ENCODE measurements at places on chromosomes 3 and 15.

DNA sequence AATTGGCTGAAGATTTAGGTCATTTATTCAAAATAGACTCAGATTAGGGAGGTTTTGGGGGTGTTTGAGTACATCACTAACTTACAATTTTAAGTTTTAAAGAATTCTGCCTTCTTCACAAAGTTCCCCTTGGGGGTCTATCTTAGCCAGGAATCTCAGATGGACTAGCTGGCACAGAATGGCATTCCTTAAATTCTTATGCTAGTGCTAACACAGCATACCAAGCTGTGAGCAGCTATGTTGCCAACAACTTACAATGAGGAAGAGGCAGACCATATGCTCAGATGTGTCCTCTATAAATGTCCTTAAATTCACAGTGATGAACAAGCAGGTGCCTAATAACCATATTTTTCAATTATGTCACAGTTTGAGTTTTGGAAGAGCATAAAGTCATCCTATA, 60.9 kb upstream of the NPHP3 start:
- DNase-seq = peak; percentile 39

DNA sequence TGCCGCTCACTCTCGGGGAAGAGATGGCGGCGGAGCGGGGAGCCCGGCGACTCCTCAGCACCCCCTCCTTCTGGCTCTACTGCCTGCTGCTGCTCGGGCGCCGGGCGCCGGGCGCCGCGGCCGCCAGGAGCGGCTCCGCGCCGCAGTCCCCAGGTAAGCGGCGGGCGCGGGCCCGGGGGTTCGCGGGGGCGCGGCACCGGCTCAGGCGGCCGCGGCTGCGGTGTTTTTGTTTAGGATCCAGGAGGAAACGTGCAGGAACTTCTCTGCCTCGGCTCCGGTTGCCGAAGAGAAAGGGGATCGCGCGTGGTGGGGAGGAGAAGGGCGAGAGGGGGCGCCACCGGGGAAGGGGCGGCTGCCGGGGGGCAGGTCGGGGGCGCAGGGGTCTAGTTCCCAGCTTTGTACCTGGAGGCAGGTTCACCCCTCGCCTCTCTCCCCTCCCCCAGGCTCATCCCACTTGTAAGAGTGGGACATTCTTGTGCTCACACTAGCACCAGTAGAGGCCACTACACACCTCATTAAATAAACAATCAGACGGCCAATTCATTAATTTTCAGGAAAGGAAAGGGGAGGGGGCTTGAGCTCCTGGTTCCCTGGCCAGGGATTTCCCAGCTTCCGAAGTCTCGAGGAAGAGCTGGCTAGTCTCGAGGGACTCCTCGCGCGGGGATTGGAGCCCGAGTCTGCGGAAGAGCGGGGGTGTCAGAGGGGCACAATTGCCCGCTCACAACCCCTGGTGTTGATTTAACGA, 562 bp downstream of the NEO1 start:
- DNase-seq = peak; percentile 66

DNA sequence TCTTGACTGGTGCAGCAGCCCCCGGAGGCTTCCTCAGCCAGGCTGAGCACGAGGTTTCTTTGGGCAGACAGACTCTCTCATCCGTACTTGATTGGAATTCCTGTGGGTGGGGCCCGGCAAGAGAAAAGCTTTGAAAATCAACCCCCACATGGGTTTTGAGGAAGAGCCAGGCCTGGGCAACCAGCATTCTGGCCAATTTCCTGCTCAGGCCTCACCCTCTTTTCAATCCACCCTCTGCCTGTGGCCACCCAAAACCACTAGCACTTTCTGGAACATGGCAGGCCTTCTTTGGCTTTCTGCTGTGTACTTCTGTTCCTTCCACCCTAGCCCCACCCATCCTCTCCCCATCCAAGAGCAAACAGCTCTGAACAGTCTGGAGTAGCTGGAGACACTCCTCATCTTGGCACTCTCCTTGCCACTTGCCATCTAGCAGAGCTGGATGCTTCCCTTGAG, 5.9 kb downstream of the MYO5C start:
- DNase-seq = peak; percentile 37

DNA sequence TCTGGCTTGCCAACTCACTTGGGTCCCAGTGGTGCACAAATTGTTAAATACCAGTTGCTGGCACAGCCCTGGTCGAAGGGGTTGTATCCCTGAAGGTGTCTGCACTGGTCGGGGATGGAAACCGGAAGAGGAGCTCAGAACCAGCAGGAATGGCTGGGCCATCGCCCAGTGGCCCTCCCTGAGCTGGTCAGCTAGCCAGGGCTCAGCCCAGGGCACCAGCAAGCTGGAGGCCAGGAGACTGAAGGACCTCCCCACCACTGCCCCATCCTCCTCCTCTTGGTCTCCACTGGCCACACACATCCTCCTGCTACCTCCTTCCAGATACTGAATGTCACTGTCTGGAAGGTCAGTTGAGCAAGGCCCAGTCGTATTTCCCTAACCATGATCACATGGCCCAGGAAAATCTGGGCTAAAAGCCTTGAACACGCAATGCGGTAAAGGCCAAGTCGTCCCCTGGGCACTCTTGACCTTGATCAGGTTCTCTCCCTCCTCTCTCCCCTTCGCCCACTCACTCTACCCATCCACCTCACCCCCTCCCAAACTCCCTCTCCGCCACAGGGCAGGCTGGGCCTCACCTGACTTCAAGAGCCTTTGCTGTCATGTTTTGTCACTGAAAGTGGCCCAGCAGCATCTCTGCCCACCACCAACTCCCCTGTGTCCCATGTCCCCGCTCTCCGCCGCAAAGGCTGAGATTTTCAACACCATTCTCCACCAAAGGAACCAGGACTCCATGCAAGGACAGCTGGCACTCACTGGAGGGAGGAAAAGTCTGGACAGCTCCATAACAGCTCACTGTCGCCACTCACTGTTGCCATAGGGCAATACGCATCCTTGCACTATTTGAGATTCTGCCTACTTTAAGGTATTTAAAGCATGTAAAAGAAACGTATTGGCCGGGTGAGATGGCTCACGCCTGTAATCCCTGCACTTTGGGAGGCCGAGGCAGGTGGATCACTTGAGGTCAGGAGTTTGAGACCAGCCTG, 12.1 kb downstream of the ZDHHC19 start:
- no peak for DNase-seq

- DNase-seq = no peak
Measured at GRCh38 chr15:93040288-93041158, 48.5 kb downstream of the RGMA start.

DNA sequence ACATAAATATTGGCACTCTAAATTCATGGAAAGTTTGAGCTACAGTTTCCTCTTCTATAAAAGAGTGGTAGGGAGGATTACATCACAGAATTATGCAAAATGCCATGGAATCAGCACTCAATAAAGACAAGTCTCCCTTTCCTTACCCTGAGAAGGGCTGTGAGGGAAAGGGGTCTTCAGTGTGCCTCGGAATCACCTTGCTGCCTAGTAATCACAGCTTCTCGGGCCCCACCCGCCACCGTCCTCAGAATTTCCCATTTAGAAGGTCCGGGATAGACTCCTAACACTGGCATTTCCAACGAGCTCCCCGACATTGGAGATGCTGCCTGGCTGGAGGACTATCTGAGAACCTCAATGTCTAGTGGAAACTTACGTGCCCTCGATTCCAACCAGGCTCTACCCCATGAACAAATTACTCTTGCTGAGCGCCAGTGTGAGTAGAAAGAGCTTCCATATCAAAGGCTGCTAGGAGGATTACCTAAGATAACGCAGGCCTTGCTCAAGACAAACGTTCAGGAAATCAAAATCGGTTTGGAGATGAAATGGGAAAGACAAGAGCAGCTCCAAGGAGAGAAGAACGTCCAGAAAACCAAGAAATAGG, 92.1 kb upstream of the CHD2 start:
- DNase-seq = no peak

GRCh38 chr3:58620421-58620820, 43.2 kb upstream of the FAM107A start:
- no peak for DNase-seq

GRCh38 chr15:27317736-27318135, 346.8 kb downstream of the GABRG3 start:
- no peak for DNase-seq

GRCh38 chr15:48177383-48177765, 721 bp downstream of the MYEF2 start:
- DNase-seq = no peak

DNA sequence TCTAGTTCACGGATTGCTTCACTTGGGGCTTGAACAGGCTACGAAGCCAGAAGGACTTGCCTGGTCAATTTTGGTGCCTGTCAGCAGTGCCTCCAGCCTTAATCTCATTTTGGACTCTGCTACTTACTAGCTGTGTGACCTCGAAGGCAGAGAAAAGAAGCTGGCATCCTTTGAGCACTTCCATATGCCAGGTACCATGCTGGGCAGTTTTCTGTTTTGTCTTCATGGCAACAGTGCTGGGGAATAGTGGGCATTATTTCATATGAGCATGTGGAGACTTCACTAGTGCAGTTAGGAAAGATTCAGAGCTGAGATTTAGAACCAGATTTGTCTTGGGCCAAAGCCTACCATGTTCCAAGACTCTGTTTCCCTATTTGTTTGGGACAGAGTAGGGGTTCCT, 92.2 kb downstream of the LRTM1 start:
- DNase-seq = no peak

DNA sequence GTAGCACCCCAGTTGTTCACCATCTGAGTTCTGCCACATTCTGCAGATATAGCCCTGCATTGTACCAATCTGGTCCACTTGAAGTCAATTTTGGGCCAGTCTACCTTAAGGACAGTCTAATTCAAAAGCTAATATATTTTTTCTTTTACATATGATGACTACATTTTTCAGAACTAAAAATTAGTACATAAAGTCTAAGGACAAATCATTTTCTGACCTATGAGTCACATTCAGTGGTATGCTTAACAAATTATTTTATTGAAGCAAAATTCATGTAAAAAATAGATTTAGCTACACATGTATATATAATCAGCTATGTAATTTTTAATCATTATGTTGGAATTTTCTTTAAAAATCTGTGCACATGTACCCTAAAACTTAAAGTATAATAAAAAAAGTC, 52.1 kb upstream of the IL12A start:
- no peak for DNase-seq

DNA sequence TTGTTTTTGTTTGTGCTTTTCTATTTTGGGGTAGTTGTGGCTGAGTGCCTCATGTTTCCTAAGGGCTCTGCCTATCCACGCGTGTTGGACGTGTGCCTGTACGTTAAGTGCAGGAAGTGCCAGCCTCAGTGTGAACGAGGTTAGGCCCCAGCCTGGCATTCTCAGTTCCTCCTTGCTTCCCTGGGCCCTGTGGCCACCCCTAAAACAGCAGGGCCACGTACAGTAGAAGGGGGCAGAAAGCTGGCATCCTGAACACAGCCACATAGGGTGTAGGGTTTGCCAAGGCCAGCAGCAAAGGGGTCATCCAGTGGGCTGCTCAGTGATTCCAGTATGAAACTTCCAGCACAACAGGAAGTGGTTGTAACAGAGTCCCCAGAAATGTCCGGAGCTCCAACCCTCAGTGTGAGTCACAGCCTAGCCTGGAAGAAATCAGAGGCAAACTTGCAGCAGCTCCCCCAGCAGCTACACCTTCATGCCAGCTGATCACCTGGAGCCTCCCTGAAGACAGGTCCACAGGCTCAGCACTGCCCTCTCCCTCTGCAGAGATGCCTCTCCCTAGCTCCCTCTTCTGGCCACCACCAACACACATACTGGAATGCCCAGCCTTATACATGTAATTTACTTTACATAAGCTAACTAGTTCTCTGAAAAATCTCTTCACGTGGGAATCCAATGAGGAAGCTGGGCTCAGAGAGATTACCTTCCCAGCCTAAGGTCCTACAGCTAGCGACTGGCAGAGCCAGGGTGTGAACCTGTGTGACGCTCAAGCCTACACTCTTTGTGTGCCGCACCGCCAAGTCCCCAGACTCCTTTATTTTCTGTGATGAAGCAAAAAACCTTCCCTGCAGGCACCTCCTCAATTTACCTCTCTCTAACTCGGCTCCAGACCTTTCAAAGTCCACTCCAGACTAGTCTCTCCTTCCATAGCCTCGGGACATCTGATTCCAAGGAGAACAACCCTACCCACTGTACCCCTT, 26.6 kb downstream of the ILDR1 start:
- peak; percentile 80 for DNase-seq

- no peak for DNase-seq
Measured at GRCh38 chr3:162021206-162021605, 524.6 kb downstream of the OTOL1 start.

- DNase-seq = no peak
Measured at GRCh38 chr3:30488070-30488756, 118.2 kb upstream of the TGFBR2 start.

GRCh38 chr3:109532257-109533216, 195.2 kb upstream of the DPPA4 start:
- peak; percentile 18 for DNase-seq

- no peak for DNase-seq
Measured at GRCh38 chr15:55197719-55198118, 978 bp upstream of the RSL24D1 start.

DNA sequence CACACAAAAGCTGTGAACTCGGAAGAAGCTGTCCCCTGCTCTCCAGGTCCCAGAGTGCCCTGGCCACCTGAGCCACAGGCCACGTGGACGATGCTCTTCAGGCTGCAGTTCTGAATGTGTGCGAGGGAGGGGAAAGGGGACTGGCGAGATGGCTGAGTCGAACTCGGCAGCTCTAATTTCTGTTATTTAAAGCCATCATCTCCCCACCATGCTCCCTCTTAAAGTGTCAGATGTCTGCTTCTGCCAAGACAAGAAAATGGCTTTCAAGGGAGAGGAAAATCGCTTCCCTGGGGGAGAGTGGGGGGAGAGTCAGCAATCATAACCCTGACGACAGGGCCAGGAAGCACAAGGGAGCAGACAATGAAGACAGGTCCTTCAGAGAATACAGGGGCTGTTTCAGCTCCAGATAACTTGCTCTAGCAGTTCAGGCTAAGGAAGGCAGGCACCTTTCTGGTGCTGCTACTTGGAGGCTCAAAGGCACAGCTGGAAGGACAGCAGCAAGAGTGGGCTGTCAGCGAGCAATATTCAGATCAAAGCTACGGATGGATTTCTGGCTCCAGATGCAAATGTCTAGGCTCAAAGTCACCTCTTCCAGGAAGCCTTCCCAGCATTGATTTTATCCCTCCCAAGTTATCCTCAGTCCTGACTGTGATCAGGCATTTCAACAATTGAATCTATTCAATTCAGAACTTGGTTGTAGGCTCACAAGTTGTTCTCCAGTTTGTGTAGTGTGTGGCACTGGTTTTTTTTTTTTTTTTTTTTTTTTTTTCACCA, 15.5 kb upstream of the CCDC33 start:
- DNase-seq = no peak

DNA sequence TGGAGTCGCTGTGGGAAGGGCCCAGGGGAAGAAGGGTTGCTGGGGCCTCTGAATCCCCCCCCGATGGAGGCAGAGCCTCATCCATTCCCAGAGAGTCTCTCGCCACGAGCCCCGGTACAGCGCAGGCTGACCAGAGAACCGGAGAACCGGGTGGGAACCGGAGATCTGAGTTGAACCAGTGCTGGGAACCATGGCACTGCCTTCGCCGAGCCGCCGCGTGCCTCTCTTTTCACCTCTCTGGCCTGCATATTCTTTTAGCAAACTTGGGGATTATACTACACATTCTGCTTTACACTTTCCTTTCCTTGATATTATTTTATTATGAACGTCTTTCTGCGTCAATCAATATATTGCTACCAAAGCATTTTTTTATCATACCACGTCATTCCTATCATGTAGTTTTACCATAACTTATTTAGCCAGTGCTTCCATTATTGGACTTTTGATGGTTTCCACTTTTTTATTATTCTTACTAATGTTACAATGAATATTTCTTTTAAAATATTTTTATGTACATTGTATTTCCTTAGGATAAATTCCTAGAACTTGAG, 7.2 kb downstream of the NRROS start:
- DNase-seq = no peak

- no peak for DNase-seq
Measured at GRCh38 chr15:67762610-67763368, 62.5 kb upstream of the SKOR1 start.

GRCh38 chr3:87413814-87414213, 137.4 kb upstream of the POU1F1 start:
- no peak for DNase-seq

All from iPS-NIHi11 (cell line).